MCF 10A (cell line): ENCODE measurements at places on chromosomes 1 and 21.
A peak's percentile ranks its signal among the peaks of the same experiment; 100 is the strongest.

DNA sequence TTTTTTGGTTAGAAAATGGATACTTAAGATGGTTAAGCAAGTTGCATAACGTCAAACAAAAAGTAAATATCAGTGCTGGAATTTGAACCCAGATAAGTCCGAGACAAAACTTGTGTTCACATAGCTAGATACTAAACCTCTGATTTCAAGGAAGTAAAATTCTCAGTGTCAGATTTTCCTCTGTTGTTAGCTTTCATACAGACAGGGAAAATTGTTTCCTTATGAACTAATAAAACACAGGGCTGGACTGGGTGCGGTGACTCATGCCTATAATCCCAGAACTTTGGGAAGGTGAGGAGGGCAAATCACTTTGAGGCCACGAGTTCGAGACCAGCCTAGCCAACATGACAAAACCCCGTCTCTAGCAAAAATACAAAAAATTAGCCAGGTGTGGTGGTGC is 51.3 kb downstream of the PCNX2 start:
- no peaks in the 10 kb centered on the region for H3K27me3 ChIP-seq
- H3K27ac ChIP-seq = no peak overlapping the region

DNA sequence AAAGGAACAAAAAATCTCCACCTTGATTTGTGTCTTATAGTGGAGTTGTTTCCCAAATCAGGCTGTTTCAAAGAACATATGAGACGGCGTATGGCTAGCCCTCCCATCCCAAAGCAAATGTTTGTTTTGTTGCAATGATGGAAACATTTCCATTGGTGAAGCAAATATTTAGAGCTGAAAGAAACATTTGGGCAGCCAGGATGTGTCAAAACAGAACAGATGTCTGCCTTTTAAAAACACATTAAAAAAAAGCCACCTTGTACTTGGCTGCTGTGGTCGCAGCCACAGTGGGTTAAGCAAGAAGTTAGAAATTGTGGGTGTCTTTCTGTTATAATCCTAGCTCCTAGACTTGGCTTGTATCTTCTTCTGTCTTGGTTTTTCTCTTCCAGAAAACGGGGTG is 116.3 kb downstream of the PEX14 start:
- H3K4me3 ChIP-seq = no peak overlapping the region
- no peaks in the 10 kb centered on the region for H3K36me3 ChIP-seq
- no peaks in the 10 kb centered on the region for H3K27me3 ChIP-seq

GRCh38 chr1:93350322-93350721 is 4.6 kb downstream of the DR1 start:
- H3K27ac ChIP-seq = peak overlapping the region; percentile 98
- peak overlapping the region; percentile 98 for H3K4me3 ChIP-seq
- no peak for DNase-seq

- H3K27me3 ChIP-seq = no peaks in the 10 kb centered on the region
- H3K36me3 ChIP-seq = no peaks in the 10 kb centered on the region
- DNase-seq = no peak
- H3K27ac ChIP-seq = no peak overlapping the region
These were observed 17.7 kb downstream of the KCNC4 start for GRCh38 chr1:110227774-110228173.

- H3K27ac ChIP-seq = no peak overlapping the region
- H3K4me1 ChIP-seq = peaks cover 8% of the 10 kb centered on the region
- no peaks in the 10 kb centered on the region for H3K27me3 ChIP-seq
These were observed 12.0 kb downstream of the MAB21L3 start for GRCh38 chr1:116122955-116123757.

- H3K4me3 ChIP-seq = no peak overlapping the region
- no peaks in the 10 kb centered on the region for H3K27me3 ChIP-seq
- no peaks in the 10 kb centered on the region for H3K4me1 ChIP-seq
- DNase-seq = no peak
These were observed 28.1 kb downstream of the ZBTB8OS start for GRCh38 chr1:32622205-32622604.

DNA sequence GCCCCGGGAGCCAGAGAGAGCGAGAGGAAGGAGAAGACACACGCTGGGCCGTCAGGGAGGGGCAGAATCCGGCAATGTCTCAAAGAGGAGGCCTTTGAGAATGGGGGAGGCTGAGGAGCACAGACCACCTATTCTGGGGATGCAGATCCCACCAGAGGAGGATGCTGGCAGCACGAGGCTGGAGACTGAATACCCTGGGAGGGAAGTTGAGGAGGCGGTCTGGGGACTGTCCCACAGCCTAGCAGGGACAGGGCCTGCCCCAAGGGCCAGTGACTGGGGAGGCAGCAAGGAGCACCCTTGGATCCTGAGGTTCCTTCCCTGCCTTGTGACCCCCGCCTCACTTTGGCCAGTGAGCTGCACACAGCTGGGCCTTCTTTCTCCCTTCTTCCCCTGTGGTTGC is 49.2 kb downstream of the SLC37A1 start:
- H3K4me1 ChIP-seq = peaks cover 7% of the 10 kb centered on the region
- H3K27ac ChIP-seq = no peak overlapping the region
- DNase-seq = no peak
- no peaks in the 10 kb centered on the region for H3K27me3 ChIP-seq
- no peak overlapping the region for H3K4me3 ChIP-seq

DNA sequence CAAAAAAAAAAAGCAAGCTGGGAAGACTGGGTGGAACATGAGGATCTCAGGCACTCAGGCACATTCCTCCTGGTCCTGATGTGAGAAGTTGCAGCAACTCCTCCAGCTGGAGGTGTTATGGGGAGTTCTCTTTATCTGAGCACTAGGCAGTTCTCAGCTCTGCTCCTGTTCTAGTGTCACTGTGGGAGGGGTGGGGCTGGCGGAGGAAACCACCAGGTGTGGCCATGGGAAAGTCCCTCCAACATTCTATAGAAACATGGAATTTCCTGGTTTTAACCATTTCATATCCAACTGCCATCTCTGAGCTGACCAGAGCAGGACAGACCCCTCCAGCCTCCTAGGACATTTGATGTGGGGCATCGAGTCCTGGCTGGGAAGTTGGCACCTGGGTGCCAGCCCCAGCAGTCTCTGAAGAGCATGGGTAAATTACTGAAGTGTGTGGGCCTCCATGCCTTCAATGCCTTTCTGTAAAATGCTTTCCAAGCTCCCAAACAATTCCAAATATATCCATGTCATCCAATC is 804 bp upstream of the IKBKE start:
- H3K27ac ChIP-seq = peak overlapping the region; percentile 61
- H3K4me1 ChIP-seq = peaks cover 50% of the 10 kb centered on the region
- peaks cover 7% of the 10 kb centered on the region for H3K36me3 ChIP-seq
